ENCODE measurements at places on chromosomes 2 and 18. TPM values are rescaled to one million over a fixed set of nuclear protein-coding genes. Genes with fewer than 3 reads are reported as not detected.

DNA sequence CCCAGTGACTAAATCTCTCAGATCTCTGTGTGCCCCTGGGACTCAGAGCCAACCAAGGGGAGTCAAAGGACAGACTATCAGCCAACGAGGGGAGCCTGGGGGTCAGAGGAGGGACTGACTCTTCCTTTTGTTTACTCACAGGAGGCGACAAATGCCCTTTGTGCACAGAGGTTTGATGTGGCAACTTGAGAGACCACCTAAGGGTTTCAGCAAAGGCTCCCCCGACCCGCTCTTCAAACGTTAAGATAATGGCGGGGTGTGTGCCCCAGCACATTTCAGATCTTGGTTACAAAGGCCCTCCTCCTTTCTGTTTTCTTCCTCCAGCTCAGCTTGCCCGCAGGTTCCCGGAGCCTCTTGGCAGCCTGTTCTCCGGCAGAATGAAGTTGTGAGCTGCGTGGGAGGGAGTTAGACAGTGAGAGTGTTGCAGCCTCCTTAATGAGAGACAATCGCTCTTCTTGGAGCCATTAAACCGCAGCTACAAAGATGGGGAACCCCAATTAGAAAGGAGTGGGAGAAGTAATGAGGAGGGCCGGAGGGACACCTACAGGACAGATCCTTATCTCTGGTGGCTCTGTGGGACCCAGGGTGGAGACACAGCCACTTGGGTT is 76.2 kb downstream of the KIAA2012 start:
- DNase-seq: no peak

DNA sequence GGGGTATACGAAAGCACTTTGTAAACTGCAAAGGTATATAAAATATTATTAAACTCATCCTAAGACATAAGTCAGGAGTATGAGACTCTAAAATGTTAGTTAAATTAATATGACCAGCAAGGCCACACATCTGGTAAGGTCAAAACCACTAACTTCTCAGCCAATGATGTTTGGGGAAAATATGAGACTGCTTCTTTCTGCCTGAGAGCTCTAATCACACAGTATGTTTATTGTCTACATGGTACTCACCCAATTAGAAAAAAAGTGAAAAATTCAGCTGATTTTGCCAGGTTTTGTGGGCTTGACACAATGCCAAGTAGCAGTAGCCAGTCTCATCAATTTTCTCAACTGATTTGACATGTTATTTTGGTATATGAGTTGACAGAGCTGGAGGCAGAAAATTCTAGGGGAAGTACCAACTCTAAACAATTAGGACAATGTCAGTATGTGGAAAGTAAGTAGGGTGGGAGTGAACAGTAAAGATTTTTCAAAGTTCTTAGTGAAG is 87.3 kb downstream of the ALK start:
- DNase-seq: no peak

Gene SPP2
- total RNA-seq: not detected

Gene PLA2R1
- total RNA-seq: 45.0 TPM

Gene ACADL
- 3.8 TPM for total RNA-seq

Measured in mucosa of gallbladder (tissue), 1 donor.